ENCODE measurements at places on chromosomes 11 and 22.

GRCh38 chr22:44913198-44913983 lies 96.4 kb downstream of the PHF21B start:
- DNase-seq = no peak

GRCh38 chr11:47572715-47573255 lies 6.0 kb downstream of the KBTBD4 start:
- DNase-seq = no peak

- DNase-seq = no peak
Observed at GRCh38 chr11:78893996-78894395, 319.3 kb upstream of the NARS2 start.

DNA sequence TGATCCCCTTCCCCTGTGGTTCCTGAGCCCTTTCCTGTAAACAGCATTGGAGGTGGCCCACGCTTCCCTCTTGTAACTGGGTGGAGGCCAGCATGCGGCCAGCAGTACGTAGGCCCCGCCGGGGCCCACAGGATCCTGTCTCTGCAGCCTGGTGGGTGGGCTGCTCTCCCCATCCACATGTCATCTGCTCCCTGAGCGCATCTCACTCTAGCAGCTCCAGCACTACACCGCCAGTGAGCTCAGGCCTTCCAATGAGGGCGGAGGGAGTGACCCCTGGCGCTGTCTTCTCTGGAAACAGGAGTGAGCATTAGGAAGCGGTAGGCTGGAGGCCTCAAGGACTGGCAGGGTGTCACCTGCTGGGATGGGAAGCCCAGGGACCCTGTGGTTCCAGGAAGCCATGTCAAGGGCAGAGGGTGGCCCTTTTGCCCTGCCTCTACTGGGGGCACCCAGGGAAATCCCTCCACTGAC lies 363.9 kb downstream of the TBC1D22A start:
- no peak for DNase-seq

GRCh38 chr11:31649129-31649966 lies 139.8 kb downstream of the ELP4 start:
- no peak for DNase-seq

DNA sequence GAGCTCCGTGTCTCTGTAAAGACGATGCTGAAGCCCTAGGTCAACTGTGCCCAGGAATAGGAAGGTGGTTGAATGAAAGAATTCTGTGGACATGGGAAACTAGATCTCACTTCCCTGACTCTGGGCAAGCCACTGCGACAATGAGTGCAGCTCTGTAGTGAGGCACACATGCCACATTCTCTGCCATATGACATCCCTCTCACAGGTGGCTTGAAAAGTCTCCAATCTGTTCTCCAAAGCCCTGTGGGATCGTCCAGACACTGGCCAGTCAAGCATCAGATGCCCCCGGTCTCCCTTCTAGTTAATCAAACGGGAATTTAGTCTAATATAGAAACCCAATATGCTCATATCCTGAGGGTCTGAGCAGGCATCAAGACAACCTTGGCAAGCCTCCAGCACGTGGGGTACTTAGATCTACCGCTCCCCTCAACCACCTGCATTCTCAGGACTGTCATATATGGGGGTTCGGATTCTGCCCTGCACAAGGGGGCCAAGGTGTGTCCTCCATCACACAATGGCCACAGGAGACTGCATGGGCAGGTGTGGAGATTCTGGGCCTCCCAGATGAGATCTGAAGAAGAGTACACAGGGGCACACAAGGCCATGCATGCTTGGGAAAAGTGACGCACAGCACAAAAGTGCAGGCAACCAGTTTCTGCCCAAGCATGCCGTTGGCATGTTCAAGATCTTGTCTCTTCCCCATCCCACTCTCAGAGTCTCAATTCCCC lies 11.9 kb downstream of the DKK3 start:
- no peak for DNase-seq

DNA sequence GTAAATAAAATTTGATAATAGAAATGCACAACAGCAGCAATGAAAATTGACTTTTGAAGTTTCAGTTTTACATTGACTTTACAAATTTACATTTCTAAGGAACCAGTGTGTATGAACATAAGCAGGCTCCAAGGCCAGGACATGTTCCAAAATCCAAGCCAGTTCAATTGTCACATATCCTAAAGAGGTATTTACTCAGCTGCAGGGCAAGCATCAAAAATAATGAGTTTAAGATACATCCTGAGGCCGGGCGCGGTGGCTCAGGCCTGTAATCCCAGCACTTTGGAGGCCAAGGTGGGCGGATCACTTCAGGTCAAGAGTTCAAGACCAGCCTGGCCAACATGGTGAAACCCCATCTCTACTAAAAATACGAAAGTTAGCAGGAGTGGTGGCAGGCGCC lies 39.0 kb upstream of the AKIP1 start:
- DNase-seq = no peak

- no peak for DNase-seq
Observed at GRCh38 chr11:78906566-78906965, 331.9 kb upstream of the NARS2 start.

DNA sequence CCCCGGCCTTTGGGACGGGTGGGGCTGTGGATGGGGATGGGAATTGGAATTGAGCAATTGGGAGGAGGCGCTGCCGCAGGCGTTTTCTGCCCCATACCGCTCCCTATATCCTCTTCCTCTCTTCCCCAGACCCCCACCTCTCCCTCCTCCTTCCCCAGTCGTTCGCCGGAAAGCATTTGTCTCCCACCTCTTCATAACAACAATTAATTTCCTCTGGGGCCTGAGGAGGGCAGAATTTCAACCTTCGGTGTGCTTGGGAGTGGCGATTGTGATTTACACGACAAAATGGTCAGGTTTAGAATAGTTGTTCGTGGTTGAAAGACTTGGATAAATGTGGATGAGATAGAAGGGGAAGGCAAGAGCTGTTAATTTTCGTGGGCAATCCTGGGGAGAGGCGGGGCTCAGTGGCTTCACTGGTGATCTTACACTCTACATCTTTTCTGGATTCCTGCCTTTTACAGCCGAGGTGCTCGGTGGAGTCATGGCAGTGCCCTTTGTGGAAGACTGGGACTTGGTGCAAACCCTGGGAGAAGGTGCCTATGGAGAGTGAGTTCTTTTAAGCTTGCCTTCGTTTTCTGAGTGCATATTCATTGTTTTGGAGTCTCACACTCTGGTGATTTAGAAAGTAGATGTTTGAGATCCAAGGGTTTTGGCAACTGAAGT lies 1.5 kb downstream of the CHEK1 start:
- peak; percentile 66 for DNase-seq

DNA sequence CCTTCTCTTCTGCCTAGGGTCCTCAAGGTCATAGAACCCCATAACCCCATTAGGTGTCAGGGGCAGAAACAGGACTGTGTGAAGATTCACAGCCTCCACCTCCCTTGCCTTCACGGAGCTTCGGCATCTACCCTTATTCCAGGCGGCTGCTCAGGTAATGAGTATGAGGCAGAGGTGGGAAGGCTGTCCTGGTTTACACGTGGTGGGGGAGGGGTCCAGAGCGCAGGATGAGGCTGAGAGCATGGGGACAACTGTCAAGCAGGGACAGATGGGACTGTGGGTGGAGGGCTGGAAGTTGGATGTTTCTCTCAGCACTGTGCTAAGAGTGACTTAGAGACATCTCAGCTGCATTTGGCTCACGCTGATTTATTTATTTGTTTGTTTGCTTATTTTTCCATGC lies 4.3 kb upstream of the RAD9A start:
- no peak for DNase-seq

DNA sequence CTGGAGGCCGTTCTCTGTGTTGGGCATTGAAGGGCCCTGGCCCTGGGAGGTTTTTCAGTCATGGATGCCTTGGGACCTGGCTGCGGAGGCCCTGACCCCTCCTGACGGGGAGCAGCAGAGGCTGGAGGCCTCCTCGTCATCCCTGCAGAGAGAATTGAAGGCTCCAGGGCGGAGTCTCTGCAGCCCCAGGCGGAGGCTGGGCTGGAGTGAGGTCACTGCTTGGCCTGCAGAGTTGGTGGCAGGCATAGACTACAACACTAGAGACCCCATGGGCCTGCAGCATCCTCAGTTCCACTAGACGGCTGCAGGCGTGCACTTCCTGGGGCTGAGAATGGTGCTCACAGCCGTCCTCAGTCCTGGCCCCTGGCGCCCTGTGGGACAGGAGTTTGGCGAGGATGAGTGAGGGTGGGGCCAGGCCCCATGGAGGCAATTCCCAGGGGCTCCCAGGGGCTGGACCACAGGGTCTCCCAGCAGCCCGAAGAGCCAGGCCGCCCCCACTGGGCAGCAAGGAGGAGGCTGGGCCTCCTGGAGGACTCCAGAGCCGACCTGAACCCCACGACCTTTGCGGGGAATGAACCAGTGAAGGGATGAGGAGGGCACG lies 1194.9 kb downstream of the BRD1 start:
- DNase-seq = no peak

- no peak for DNase-seq
Observed at GRCh38 chr22:45526768-45527360, 24.2 kb downstream of the FBLN1 start.

GRCh38 chr11:115276799-115277198 lies 227.4 kb downstream of the CADM1 start:
- DNase-seq = no peak

- DNase-seq = peak; percentile 97
Observed at GRCh38 chr22:31490496-31490925, 869 bp upstream of the EIF4ENIF1 start.

DNA sequence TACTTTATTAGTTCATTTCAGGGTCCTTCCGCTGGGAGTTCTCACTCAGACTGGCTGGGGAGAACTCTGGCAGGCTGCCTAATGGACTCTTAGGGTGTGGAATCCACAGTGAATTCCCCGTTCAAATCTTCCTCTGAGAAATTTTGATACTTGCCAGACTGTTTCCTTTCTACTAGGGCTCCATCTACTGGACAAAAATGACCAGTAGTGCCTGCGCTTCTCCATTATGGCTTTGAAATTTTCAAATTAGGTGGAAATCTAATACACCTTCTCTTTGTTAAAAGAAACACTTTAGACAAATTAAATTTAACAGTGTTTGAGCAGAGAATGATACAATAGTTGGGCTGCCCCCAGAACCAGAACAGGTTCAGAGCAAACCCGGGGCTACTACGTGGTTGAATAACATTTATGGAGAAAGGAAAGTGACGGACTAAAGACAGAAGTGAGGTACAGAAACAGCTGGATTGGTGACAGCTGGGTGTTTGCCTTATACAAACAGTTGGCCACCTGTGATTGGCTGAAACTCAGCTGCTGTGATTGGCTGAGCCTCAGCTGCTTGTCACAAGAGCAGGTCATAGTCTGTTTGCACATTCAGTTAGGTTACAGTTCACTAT lies 52.9 kb upstream of the FDX1 start:
- DNase-seq = peak; percentile 80

DNA sequence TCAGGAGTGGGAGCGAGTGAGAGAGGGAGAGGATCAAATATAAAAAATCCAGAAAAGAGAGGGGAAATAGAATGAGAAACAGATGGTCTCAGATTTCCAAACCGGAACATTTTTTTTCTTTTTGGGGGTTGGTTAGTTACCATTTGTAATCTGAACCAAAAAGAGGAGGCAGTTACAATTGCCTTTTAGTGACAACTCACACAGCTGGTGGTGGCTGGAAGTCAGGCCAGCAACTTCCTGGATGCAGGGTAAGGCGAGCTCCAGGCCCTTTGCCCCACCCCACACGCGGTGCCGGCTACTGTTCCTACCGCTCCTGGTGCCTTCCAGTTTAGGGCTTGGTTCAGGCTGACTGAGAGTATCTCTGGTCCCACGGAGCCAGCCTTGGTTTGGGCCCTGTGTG lies 21.0 kb upstream of the UBASH3B start:
- DNase-seq = no peak

DNA sequence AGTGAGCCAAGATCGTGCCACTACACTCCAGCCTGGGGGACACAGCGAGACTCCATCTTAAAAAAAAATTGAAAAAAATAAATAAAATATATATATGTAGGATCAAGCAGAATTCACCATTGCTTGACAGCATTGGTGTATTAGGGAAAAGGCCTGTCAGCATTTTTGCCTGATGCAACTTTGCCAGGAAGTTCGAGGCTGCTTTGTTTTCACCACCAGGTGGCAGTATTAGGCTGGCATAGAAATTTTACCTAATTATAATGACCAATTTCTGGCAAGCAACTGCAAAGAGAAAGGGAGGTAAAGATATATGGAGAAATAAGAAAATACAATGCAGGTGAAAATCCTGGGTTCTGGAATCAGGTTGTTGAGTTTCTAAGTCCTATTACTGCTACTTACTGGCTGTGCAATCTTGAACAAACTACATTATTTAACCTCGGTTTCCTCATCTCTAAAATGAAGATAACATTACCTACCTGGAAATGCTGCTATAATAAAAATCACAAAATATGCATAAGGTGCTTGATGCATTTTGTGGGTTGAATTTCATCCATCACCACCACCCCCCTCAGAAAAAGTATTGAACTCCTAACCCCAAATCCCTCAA lies 24.7 kb downstream of the LAYN start:
- DNase-seq = peak; percentile 72

DNA sequence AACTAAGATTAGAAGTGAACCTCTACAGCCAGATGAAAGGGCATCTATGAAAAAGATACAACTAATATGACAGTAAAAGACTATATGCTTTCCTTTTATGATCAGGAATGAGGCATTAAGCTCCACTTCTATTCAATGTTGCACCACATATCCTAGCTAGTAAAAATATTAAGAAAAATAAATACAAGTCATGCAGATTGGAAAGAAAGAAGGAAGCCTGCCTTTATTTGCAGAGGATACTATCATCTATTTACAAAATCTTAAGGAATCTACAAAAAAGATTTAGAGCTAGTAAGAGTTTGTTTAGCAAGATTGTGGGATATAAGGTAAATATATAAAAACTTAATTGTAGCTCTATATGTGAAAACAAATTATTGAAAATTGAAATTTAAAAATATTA lies 308.8 kb downstream of the DYNC2H1 start:
- no peak for DNase-seq

- DNase-seq = no peak
Observed at GRCh38 chr22:24550902-24551435, 4.0 kb downstream of the GUCD1 start.

- DNase-seq = no peak
Observed at GRCh38 chr22:49736538-49736937, 91.1 kb downstream of the BRD1 start.

DNA sequence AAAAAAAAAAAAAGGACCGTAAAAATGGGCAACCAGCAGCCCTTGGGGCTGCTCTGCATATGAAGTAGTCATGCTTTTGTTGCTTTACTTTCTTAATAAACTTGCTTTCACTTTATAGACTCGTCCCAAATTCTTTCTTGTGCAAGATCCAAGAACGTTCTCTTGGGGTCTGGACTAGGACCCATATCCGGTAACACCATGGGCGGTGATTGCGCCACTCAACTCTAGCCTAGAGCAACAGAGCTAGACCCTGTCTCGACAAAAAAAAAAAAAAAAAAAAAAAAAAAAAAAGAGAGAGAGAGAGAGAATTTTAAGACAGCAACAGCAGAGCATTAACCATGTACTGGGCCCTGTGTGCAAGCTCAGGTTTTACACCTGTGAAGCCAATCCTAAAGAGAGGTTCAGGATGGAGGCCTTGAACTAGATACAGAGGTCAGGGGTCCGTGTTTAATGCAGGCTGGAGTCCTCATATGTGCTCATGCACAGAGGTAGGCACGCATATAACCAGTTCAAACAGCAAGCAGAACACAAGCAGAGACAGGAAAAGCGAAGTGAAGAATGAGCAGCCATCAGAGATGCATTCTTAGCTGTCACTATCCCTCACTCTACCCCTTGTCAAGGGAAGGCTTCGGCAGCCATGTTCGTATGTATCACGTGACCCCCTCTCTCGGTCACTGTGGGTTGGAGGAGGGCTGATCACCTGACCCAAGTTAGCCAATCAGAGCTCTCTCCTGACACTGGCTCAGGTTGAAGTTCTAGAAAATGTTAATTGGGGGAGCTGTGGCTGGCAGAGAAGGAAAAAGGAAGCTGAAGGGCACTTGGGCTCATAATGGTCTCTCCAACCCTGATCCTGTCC lies 16.7 kb upstream of the SYT12 start:
- peak; percentile 62 for DNase-seq

- DNase-seq = no peak
Observed at GRCh38 chr11:69864686-69865661, 45.8 kb upstream of the FGF3 start.

All from GM12865 (cell line).